ENCODE measurements at places on chromosomes 5 and 9.

- DNase-seq = no peak
Observed at GRCh38 chr5:5419291-5420210, 2.9 kb upstream of the ICE1 start.

DNA sequence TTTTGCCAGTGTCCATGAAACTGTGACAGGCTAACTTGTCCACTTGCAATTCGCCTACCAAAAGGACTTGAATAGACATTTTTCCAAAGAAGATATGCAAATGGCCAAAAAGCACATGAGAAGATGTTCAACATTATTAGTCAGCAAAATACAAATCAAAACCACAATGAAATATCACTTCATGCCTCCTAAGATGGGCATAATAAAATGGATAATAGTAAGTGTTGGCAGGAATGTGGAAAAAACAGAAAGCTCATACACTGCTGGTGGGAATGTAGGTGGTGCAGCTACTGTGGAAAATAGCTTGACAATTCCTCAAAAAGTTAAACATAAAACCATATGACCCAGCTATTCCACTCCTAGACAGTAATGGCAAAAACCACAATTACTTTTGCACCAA is 7.9 kb downstream of the DTWD2 start:
- no peak for DNase-seq

DNA sequence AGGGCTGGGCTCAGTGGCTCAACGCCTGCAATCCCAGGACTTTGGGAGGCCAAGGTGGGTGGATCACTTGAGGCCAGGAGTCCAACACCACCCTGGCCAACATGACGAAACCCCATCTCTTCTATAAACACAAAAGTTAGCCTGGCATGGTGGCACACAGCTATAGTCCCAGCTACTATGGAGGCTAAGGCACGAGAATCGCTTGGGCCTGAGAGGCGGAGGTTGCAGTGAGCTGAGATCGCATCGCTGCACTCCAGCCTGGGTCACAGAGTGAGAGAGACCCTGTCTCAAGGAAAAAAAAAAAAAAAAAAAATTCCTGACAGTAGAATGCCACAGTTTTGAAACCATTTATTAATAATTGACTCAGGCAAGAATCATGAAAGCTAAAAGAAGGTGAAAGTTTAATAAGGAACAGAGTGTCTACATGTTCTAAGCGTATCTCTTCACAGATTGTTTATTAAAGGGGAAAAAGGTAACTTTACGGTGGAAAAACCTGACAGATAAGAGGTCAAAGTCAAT is 5.7 kb upstream of the PTGR1 start:
- DNase-seq = no peak

DNA sequence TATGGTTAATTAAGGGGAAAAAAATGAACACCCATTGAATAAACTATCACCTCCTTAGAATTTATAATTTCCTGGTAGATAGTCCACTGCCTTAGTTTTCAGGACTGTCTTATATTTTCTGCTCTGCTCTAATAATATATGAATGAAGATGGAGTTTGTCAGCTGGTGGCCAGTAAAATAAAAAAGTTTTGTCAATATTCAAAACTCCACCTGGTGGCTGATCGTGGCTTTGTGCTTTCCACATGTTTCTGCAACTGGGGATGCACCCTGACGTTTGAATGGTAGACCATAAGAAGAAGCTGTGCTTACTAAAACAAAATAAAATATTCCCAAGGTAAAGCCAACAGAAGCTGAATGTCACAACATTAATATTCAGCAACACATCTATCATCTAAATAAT is 286.6 kb upstream of the IZUMO3 start:
- no peak for DNase-seq

DNA sequence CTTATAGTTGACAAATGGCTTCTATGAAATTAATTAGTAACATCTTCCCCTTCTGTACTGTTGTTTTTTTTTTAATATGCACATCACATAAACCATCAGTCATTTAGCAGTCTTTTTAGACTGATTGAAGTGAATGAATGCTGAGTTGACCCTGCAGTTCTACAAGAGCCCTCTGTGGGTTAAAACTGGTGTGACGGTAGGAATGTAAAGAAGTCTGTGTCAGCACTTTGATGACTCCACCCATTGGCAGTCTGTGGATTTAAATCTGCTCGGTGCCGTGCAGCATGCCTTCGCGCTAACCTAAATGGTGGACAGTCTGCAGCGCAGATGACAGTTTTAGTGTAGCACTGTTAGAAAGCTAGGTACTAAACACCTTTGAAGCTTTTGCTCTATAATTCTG is 3.1 kb downstream of the GTF3C4 start:
- no peak for DNase-seq
